ENCODE measurements at places on chromosomes 5 and 9.

DNA sequence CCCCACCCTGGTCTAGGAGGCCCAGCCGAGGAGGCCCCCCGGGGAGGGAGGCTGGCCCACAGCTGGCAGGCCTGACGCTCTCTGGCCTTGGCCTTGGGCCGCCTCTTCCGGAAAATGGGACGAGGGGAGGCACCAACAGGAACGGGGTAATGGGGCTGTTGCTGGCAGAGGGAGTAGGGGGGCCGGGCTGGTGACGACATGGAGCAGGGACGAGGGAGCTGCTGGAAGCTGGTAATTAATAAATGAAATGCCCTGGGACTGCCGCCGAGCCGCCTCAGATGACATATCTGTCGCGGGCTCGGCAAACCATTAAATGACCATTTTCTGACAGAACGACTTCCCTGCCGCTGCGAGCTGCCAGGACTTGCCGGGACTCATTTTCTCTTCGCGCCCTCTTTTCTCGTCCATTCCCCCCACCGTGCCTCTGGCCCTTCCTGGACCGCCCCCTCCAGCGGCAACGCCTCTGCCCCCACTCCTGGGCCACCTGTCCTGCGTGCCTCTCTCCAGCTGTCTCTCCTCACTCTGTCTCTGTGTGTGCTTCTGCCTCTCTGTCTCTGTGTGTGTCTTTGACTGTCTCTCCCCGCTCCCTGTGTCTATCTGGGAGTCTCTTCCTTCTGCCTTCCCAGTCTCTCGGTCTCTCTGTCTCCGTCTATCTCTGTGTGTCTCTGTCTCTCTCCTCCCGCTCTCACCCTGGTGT lies 215.7 kb downstream of the PAX5 start:
- DNase-seq = no peak

DNA sequence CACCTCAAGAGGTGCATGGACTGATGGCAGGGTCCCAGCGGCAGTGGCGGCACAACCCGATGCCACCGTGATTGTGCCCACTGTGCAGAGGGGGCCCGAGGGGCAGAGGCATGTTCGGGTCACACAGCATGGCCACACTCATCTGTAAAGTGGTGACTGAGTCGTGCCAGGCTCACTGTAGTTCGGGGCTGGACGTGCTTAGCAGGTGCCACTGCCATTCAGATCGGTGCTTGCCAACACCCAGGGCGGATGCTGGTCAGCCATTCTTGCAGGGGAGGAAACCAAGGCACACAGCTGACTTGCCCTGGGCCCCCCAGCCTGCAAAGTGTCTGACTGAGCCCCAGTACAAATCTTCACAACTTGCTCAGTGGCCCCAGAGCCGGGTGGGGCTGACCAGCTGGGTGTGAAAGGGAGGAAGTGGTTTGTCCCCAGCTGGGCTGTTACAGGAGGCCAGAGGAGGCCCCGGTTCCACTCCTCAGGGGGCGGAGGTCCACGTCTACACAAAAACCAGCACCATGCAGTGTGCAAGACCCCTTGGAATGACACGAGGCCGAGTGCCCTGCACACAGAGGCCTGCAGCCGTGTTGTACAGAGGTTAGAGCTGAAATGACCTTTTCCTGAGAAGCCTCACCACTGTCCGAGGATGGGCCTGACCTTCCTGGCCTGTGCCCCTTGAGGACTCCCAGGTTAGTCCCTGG lies 17.9 kb downstream of the FGD3 start:
- DNase-seq = no peak

- DNase-seq = no peak
Observed at GRCh38 chr9:4155221-4156026, 144.4 kb downstream of the GLIS3 start.

- no peak for DNase-seq
Observed at GRCh38 chr9:72863456-72864094, 89.3 kb downstream of the ALDH1A1 start.

- no peak for DNase-seq
Observed at GRCh38 chr5:14364096-14364495, 217.5 kb upstream of the OTULINL start.

- DNase-seq = no peak
Observed at GRCh38 chr9:116695438-116695837, 8.3 kb downstream of the TRIM32 start.

DNA sequence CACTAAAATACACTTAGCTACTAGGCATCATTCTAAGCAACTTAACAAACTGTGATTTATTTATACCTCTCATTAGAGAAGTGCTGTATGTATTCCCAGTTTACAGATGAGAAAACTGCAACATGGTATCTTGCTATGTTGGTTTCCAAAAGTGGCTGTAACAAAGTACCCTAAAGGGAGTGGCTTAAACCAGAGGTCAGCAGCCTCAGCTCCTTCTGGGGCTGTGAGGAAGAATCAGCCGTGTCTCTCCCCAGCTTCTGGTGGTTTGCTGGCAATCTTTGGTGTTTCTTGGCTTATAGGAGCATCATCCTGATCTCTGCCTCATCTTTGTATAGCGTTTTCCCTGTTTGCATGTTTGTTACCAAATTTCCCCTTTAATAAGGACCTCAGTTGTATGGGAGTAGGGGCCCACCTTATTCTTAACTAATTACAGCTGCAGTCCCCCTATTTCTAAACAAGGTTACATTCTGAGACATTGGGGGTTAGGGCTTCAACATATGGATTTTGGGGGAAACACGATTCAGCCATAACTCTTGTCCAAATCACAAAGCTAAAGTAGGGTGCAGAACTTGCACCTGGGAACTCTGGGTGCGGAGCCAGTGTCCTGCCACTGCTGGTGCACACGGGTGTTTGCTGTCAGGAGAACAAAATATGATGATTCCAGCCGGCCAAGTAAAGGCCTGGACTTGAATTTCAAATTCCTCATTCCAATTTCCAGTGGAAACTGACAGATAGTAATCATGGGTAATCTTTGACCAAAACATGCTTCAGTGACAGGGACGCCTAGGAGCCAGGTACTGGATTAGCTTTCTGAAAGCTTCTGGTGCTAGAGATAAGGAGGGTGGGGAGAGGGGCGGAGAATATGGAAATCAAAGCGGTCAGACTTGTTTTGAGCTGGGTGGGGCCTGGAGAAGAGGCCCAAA lies 43.3 kb downstream of the RAI14 start:
- no peak for DNase-seq

GRCh38 chr5:172505403-172505759 lies 51.1 kb upstream of the SH3PXD2B start:
- no peak for DNase-seq

GRCh38 chr5:454936-455335 lies 12.0 kb downstream of the EXOC3 start:
- DNase-seq = no peak

DNA sequence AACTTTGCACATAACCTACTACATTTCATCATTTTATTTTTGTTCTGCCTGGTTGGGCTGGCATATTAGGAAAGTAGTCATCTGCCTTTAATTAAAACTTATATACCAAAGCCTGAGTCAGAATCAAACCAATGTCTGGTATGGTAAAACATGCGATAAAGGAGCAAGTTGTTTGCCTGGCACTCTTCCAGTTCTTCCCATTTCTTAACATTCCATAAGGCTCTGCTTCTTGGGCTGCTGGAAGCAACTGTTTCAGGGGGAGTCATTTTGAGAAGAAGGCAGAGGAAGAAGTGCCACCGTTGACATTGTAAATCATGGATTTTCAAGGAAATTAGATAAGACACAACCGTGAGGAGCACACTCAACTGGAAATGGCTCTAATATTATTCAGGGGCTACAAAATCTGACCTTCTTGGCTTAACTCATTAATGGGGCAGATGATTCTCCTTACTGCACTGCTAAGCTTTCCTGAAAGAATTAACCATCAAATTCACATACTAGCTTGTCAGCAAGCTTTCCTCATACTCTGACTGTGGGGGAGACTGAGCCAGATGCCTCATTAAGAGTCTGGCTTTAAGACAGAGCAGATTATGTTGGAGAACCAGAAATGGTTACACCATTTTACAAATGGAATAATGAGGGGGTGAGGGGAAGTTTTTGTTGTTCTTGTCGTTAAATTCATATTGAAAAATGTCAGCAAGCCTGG lies 391.0 kb downstream of the TMEM232 start:
- DNase-seq = no peak

- DNase-seq = no peak
Observed at GRCh38 chr5:107092695-107093094, 578.0 kb downstream of the EFNA5 start.

DNA sequence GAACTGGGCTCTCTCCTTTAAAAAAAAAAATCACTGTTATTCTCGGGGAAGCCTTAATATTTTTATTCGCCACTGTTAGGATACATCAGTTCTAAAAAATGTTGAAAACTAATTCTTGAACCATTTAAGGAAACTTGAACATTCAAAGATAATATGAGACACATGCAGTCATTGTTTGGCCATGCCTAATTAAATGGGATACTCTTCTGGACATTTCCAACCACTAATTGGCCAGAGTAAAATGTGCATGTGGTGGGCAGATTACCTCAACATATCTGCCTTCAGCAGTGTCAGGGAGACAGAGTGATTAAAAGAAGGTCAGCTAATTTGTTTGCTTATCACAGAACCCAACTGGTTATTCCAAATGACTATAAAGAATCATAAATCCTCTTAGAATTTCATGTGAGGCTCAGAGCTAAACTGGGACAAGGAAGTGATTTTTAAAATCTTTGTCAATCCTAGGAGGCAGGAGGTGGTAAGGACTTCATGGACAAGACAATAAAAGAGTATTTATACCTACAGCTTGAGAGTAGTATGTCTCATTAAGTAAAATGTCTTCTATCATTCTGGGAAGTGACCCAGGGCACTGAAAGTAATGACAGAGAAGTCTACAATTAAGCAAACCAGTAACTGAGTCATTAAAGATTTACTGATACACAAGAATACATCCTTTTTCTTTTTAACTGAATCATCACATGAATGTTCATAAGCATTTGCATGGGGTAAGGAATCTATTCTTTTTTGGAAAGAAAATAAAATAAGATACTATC lies 242.9 kb upstream of the TRPM3 start:
- no peak for DNase-seq

DNA sequence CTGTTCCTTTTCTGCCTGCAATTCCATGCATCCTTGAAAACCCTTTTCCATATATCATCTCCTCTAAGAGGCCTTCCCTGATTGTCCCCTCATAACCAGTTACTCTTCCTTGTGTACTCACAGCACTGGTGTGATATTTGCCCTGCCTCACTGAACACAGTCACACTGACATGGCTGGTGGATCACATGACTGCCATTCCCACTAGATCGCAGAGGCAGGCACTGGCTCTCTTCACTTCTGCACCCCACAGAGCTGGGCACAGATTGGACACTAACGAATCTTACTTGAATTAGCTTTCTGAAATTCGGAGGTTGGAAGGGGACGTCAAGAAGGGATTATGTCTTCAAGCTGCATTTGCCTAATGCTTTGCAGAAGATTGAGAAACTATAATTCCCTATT lies 208.0 kb downstream of the PAPPA start:
- no peak for DNase-seq

DNA sequence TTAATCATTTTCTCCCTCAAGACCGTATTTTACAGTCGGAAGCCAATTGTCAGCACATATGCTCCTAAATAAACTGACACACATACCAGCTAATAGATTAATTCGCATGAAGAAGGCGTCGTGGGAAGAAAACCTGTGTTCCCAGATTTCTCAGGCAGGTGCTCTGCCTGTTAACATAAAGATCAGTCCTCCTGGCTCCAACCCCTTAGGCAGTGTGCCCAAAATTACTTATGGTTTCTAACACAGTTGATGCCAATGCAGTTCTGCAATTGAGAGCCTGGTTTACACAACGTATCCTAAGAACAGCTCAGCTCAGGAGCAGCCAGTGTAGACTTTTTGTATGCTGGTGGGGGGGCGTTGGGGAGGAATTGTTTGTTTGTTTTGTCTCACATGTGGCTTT lies 208.3 kb downstream of the ENC1 start:
- DNase-seq = no peak

DNA sequence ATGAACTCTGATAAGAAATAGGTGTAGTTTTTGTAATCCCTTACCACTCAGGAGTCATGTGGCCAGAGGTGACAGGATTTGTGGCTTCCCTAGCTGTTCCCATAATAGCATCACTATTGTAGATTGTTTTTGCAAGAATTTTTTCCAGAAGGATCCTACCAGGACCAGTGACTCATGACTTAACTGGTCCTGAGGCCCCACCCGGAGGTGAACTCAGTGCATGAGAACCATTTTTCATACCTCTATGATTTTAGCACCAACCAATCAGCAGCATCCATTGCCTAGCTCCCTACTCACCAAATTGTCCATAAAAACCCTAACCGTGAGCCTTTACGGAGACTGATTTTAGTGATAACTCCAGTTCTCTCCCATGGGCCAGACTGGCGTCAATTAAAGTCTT lies 484.8 kb downstream of the PSAT1 start:
- DNase-seq = no peak

- no peak for DNase-seq
Observed at GRCh38 chr9:121798941-121799340, 147.5 kb downstream of the DAB2IP start.

- no peak for DNase-seq
Observed at GRCh38 chr5:93151896-93152295, 429.1 kb downstream of the NR2F1-AS1 start.

DNA sequence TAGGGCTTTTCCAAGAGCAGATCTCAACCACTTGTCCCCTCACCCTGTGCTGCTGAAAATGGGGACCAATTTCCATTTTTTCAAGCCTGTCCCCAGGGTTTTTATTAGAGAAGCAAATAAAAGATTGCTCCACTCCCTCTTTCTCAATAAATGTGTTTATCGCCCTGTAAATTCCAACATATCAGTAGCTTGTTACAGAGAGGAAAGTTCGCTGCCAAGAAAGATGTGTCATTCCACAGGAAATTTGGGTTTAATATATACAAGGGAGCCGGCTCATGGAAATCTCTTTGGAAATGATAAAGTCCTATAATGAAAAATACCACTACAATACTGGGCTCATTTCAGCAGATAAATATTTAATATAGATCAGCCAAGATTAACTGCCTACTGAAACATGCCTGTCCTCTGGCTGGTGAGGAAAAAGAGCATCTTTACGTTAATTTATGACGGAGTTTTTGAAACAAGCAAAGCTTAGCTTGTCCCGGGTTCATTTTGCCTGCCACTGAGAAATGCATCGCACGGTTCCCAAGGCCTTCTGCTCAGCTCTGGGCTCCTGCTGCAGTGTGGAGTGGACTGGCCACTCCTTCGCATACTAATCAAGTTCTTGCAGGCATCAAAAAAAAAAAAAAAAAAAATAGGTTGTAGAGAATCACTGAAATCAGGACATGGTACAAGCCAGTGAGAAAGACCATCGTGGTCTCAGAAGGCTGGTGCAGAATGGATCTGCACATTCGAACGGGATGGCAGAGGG lies 84.5 kb downstream of the BRINP1 start:
- DNase-seq = no peak

DNA sequence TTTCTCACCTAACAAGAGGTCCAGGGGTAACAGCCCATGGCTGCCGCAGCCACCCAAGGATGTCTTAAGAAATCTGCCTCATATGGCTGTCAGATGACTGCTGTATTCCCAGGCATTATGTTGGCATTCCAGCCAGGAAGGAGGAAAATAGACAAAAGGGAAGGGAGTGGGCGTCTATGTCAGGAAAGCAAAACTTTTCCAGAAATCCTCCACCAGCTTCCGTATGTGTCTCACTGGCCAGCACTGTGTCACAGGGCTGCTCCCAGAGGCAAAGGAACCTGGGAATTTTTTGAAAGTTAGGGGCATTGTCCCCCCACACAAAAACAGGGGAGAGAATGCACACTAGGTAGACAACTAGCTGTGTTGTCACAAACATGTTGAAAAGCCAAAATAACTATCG lies 7.3 kb downstream of the BHMT2 start:
- no peak for DNase-seq

All from NCI-H510A (cell line).